ENCODE measurements at places on chromosomes 11 and 22. TPM values are rescaled to one million over a fixed set of nuclear protein-coding genes. Genes with fewer than 3 reads are reported as not detected.

The PKP3 gene
- polyA plus RNA-seq, result 0.80 TPM

The CYP2D6 gene
- polyA plus RNA-seq, result 0.95 TPM

The MS4A4E gene
- polyA plus RNA-seq, result 0.26 TPM

The MS4A15 gene
- polyA plus RNA-seq, result not detected

The OR5B21 gene
- polyA plus RNA-seq, result not detected

The CABP4 gene
- polyA plus RNA-seq, result 0.39 TPM

The CASP4 gene
- polyA plus RNA-seq, result 19.0 TPM

DNA sequence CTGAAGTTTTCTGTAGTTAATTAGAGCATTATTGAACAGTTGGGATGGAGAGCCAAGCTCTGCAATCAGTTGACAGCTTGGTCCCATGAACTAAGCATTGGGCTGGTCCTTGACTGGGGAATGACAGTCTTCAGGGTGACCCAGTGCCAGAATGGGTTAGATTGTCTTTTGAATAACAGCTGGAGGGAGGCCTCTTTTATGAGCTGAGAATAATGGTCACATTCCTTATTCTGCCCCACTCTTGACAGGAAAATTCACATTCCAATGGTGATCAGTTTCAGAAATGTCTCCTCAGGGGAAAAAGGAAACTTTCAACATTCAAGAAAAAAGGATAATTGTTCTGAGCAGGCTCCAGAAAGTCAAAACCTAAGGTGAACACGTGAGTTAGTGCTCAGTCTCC is 113.9 kb downstream of the KIRREL3 start:
- peaks cover 5% of the 10 kb centered on the region for H3K4me1 ChIP-seq
- H3K4me3 ChIP-seq, result no peak overlapping the region
- no peaks in the 10 kb centered on the region for H3K27me3 ChIP-seq
- no peak overlapping the region for H3K27ac ChIP-seq
- H3K36me3 ChIP-seq, result no peaks in the 10 kb centered on the region

DNA sequence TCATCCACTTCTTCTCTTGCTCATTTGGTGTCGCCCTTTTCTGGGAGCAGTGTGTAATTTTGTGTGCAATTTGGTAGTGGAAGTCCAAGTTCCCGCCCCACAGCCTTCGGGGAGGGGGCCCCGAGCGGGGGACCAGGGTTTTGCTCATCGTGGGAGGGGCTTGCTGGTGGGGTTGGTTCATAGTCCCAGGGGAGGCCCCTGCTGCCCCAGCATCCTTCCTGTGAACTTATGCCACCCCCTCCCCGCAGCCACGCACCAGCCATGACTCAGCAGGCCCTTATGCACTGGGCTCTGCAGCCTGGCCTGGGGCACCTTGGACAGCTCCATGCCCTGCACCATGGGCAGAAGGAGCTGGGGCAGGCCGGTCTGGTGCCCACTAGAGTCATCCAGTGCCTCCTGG is 1183.6 kb downstream of the BRD1 start:
- H3K36me3 ChIP-seq, result no peaks in the 10 kb centered on the region
- H3K4me3 ChIP-seq, result no peak overlapping the region
- H3K27me3 ChIP-seq, result peaks cover 4% of the 10 kb centered on the region
- H3K4me1 ChIP-seq, result no peaks in the 10 kb centered on the region
- peak; percentile 4 for DNase-seq
- H3K27ac ChIP-seq, result no peak overlapping the region

DNA sequence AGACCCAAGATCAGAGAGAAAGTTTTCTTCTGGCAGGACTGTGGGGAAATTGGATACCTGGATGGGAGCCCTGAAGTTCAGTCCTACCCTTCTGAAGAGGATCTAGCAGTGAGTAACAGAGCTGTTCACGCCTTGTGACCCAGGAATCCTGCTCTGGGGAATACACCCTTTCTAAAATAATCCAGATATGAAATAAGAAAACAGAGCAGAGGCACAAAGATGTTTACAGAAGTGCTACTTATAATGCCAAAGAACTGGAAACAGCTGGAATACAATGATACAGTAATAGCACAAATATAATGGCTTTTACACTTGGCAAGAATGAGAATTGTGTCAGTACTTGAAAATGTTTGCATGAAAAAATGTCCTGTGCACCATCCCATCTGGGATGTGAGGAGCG is 304.0 kb upstream of the NARS2 start:
- H3K27me3 ChIP-seq, result no peaks in the 10 kb centered on the region
- no peaks in the 10 kb centered on the region for H3K4me1 ChIP-seq
- H3K4me3 ChIP-seq, result no peak overlapping the region
- no peak overlapping the region for H3K27ac ChIP-seq

- no peaks in the 10 kb centered on the region for H3K36me3 ChIP-seq
- no peak for DNase-seq
- H3K27me3 ChIP-seq, result peaks cover 6% of the 10 kb centered on the region
- H3K4me1 ChIP-seq, result no peaks in the 10 kb centered on the region
- H3K4me3 ChIP-seq, result no peak overlapping the region
Observed at GRCh38 chr11:134997652-134998320, 585.7 kb upstream of the B3GAT1 start.

- H3K27me3 ChIP-seq, result no peaks in the 10 kb centered on the region
- H3K4me1 ChIP-seq, result peaks cover 15% of the 10 kb centered on the region
- H3K27ac ChIP-seq, result no peak overlapping the region
- H3K4me3 ChIP-seq, result no peak overlapping the region
- no peak for DNase-seq
Observed at GRCh38 chr11:130246738-130247137, 68.0 kb downstream of the ZBTB44 start.

- no peak for DNase-seq
- H3K4me3 ChIP-seq, result no peak overlapping the region
- H3K27me3 ChIP-seq, result no peaks in the 10 kb centered on the region
- H3K4me1 ChIP-seq, result peaks cover 79% of the 10 kb centered on the region
Observed at GRCh38 chr11:12127206-12127898, 17.0 kb downstream of the MICAL2 start.

GRCh38 chr11:1825039-1825740 is 9.6 kb upstream of the SYT8 start:
- H3K36me3 ChIP-seq, result no peaks in the 10 kb centered on the region
- no peak overlapping the region for H3K27ac ChIP-seq
- DNase-seq, result no peak
- H3K4me3 ChIP-seq, result no peak overlapping the region
- no peaks in the 10 kb centered on the region for H3K27me3 ChIP-seq
- peaks cover 14% of the 10 kb centered on the region for H3K4me1 ChIP-seq

DNA sequence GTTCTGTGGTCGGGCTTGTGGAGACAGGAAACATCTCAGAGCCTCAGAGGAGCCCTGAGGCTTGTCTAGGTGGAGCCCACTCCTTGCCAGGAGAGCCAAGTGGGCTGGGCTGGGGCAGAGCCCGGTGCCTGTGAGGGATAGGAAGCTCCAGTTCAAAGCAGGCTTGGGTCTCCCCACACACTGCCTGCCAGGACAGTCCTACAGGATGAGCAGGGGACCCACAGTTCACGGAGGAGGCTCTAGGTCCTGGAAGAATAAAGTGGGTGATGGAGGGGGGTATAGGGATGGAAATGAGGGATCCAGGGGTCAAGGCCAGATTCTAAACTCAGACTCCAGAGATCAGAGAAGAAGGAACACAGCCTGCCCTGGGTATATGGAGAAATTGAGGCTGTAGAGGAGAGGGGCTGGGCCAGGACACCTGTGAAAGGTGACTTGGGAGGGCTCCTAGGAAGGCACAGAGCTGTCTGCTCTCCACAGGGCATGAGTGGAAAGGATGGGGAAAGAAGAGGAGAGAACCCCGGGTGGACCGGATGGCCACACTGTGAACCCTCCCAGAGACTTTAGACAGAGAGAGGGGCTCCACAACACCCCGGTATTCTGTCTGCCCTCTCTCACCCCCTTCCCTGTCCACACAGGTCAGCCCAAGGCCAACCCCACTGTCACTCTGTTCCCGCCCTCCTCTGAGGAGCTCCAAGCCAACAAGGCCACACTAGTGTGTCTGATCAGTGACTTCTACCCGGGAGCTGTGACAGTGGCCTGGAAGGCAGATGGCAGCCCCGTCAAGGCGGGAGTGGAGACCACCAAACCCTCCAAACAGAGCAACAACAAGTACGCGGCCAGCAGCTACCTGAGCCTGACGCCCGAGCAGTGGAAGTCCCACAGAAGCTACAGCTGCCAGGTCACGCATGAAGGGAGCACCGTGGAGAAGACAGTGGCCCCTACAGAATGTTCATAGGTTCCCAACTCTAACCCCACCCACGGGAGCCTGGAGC is 7.4 kb downstream of the IGLL5 start:
- no peak overlapping the region for H3K27ac ChIP-seq
- peaks cover 20% of the 10 kb centered on the region for H3K27me3 ChIP-seq
- no peak overlapping the region for H3K4me3 ChIP-seq
- H3K36me3 ChIP-seq, result no peaks in the 10 kb centered on the region

DNA sequence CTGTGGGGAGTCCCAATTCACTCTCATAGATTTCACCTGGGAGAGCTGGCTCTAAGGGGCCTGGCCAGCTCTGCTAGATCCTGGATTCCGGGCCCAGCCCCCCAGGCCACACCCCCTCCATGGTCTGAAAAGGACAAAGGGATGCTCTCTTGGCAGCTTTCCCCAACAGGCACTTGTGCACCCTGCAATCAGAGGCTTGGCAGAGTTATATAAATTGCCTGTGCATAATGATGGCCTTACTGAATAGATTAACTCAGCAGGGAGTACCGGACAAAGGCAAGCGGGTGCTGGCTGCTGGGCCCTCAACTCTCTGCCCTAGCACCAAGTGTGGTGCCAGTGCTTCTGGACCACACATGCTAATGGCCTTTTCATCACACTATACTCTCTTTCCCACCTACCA is 461.6 kb downstream of the BUD13 start:
- no peak overlapping the region for H3K4me3 ChIP-seq
- H3K4me1 ChIP-seq, result peaks cover 12% of the 10 kb centered on the region
- H3K27me3 ChIP-seq, result no peaks in the 10 kb centered on the region
- H3K36me3 ChIP-seq, result no peaks in the 10 kb centered on the region

GRCh38 chr11:75349521-75350116 is 1.8 kb downstream of the ARRB1 start:
- no peak overlapping the region for H3K4me3 ChIP-seq
- no peak for DNase-seq
- peak overlapping the region; percentile 95 for H3K27ac ChIP-seq

DNA sequence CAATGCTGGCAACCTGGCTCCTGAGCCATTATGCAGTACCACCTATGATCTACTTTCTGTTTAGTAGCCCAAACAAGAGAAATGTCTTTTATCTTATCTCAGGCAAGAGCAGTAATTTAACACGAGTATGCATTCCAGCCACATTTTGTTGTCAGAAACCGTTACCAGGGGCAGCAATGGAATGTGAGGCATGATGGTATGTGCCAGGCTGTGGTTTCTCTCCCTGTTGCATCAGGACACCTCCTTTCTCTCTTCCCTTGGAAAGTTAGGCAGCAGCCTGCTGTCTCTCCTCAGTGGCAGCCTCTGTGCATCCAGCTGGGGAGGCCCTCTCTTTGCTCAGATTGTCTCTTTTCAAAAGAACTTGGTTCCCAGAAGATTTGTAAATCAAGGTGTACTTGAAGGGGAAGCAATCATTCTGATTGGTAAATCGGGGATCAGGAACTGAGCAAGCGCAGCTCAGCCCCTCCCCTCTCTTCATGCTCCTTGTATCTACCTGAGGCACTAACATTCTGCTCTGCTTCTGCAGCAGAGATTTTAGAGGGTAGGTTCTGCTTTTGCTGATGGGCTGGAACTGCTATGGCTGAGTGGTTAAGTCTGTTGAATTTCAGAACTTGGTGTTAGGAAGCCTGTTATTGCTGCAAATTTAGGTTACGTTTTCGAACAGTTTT is 229.2 kb downstream of the ADAMTS15 start:
- H3K4me3 ChIP-seq, result no peak overlapping the region
- peak; percentile 46 for DNase-seq
- no peaks in the 10 kb centered on the region for H3K36me3 ChIP-seq
- peak overlapping the region; percentile 89 for H3K27ac ChIP-seq

DNA sequence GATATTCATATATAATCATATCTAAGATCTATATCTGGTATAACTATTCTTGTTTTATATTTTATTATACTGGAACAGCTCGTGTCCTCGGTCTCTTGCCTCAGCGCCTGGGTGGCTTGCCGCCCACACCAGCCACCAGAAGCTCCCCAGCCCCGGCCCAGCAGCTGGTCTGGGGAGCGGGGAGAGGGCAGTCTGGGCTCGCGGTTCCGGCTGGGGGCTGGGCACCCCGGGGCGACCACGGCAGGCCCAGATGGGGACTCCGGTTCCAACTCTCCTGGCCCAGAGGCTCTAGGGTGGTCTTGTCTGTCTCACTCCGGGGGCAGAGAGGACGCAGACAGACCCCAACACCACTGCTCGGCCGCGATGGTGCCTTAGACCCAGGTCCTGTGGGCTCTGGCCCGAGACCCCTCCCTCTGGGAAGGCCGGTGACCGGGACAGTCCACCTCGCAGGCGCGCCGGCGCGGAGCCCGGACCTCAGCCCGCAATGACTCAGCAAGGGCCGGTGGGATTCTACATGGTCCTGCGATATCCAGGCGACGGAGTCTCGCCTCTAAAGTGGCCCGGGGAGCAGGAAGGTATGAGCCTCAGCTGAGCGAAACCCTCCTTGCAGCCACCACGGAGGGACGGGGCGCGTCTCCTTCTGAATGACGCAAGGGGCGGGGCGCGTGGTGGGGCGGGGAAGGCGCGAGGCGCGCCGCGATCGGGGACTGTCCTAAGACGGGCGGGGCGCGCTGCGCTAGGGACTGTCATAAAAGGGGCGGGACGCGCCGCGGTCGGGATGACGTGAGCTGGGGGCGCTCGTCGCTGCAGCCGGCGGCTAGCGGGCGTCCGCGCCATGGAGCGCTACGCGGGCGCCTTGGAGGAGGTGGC is at the start of gene DGCR6:
DGCR6 (plus strand) TSS at position 781 of the 870 bp plus-strand sequence; CDS start at position 836, 55 bp downstream.
- H3K4me1 ChIP-seq, result no peaks in the 10 kb centered on the region
- H3K27me3 ChIP-seq, result no peaks in the 10 kb centered on the region
- H3K4me3 ChIP-seq, result no peak within 1 kb of the TSS
- H3K36me3 ChIP-seq, result no peaks in the 10 kb centered on the region
- no peak within 1 kb of the TSS for H3K27ac ChIP-seq
- no peak for DNase-seq

GRCh38 chr11:72328366-72329224 is 84.6 kb upstream of the PHOX2A start:
- DNase-seq, result no peak
- peaks cover 37% of the 10 kb centered on the region for H3K4me1 ChIP-seq
- peak overlapping the region; percentile 28 for H3K27ac ChIP-seq
- H3K36me3 ChIP-seq, result no peaks in the 10 kb centered on the region
- no peak overlapping the region for H3K4me3 ChIP-seq
- no peaks in the 10 kb centered on the region for H3K27me3 ChIP-seq

GRCh38 chr22:23067691-23068090 is 2.6 kb upstream of the GNAZ start:
- H3K4me3 ChIP-seq, result no peak overlapping the region
- no peak overlapping the region for H3K27ac ChIP-seq
- peak; percentile 3 for DNase-seq
- H3K36me3 ChIP-seq, result no peaks in the 10 kb centered on the region

DNA sequence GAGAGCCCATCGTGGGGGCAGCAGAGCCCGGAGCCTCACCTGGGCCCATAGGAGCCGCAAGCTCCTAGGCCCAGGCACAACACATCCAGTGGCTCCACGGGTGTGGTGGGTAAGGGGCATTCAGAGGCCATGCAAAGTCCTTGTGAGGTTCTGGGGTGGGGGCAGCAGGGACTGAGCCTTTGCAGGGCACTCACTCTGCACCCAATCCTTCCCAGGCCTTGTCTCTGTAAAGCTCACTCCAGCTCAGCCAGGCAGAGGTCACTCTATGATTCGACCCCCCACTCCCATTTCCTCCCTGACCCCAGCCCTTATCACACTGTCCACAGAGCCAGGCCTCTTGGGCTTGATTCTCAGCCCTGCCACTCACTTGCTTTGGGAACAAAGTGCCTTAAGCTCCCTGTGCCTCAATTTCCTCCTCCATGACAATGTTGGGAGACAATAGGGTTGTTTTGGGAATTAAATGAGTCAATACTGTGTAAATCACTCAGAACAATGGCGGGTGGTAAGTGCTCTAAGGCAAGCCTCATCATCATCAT is 46.6 kb downstream of the LRRC32 start:
- H3K27me3 ChIP-seq, result no peaks in the 10 kb centered on the region
- peaks cover 48% of the 10 kb centered on the region for H3K4me1 ChIP-seq
- H3K27ac ChIP-seq, result no peak overlapping the region
- no peak overlapping the region for H3K4me3 ChIP-seq
- no peak for DNase-seq
- H3K36me3 ChIP-seq, result no peaks in the 10 kb centered on the region

Measured in heart right ventricle (tissue), 16 donors.